Thoracic aorta (tissue), 2 donors: ENCODE measurements at places on chromosomes 7 and 10. TPM values are rescaled to one million over a fixed set of nuclear protein-coding genes. Genes with fewer than 3 reads are reported as not detected.

WNT8B gene
- not detected for total RNA-seq

- H3K4me3 ChIP-seq = no peak overlapping the region
- no peaks in the 10 kb centered on the region for H3K27me3 ChIP-seq
- H3K27ac ChIP-seq = no peak overlapping the region
- H3K36me3 ChIP-seq = peaks cover 4% of the 10 kb centered on the region
These were observed 5.2 kb downstream of the PSMG3 start for GRCh38 chr7:1564603-1565022.

PDIA4 gene
- 81.8 TPM for total RNA-seq

DNA sequence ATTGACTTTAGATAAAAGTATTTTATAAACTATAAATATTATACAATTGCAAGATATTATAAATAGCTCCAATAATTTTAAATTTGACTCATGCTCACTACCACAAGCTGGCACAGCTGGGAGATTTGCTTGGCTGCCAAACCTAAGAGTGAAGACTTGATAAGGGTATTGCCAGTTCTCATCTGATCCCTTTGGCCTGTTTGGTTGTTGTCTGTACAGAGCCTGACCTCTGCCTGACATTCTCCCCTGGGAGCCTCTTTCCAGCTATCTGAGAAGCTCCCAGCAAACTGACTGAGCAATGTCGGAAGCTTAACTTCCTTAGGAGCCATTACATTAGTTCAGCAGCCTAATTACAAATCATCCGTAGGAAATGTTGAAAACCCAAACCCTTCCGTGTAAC, 10.2 kb upstream of the LMOD2 start:
- H3K27ac ChIP-seq = no peak overlapping the region
- no peaks in the 10 kb centered on the region for H3K27me3 ChIP-seq
- no peak for DNase-seq
- no peaks in the 10 kb centered on the region for H3K36me3 ChIP-seq

DNA sequence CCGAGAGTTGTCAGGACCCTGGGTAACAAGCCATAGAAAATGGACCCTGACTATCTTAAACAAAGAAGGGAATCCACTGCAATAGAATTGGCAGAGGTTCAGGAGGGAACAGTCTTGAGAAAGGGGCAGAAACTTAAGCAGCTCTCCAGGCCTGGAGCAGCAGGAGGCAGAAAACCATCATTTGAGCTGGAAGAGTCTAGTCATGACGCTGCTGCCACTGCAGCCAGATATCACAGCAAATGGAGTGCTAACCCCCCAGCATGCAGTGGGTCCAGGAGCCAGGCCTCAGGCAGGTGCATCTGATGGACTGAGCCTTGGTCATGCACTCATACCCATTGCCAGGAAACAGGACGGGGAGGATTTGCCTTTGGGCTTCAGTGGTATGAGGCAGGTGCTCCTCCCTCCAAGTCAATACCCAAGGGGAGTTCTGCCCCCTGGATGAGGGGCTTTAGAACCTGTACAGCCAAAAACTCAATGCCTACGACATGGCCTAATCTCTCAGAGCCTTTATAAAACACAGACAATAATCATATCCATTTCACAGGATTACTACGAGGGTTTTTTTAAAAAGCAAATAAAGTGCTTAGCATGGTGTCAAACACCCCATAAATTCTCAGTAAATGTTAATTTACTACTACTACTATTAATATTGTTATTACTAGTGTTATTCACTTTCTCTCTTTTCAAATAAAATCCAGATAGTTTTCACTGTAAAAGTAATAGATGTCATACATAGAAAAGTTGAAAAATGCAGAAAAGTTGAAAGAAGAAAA, 30.7 kb downstream of the DUSP5 start:
- H3K27me3 ChIP-seq = no peaks in the 10 kb centered on the region
- peaks cover 4% of the 10 kb centered on the region for H3K4me1 ChIP-seq
- H3K27ac ChIP-seq = no peak overlapping the region
- no peaks in the 10 kb centered on the region for H3K36me3 ChIP-seq
- H3K4me3 ChIP-seq = no peak overlapping the region
- no peak for DNase-seq

- no peaks in the 10 kb centered on the region for H3K27me3 ChIP-seq
- H3K4me1 ChIP-seq = no peaks in the 10 kb centered on the region
- H3K27ac ChIP-seq = no peak overlapping the region
- no peak for DNase-seq
These were observed 40.2 kb downstream of the ZNF365 start for GRCh38 chr10:62414359-62414758.

- no peaks in the 10 kb centered on the region for H3K27me3 ChIP-seq
- no peaks in the 10 kb centered on the region for H3K36me3 ChIP-seq
- no peak for DNase-seq
These were observed 34.4 kb downstream of the POLR1F start for GRCh38 chr7:19674266-19674960.

DNA sequence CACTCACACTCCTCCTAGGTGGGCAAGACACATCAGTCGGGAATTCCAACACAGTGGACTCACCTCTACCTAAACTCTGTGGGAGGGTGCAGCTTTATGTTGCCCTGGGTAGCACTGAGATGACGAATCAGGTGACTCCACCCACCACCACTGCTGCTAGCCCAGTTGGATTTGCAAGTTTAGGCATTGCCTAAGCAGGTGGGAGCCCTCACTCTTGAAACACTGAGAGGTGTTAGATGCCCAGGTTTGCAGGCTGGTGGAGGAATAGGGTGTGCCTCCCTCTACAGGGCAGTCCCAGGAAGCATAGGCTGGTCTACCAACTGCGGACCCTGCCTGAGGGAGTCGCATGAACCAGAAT, 708.9 kb downstream of the POM121L12 start:
- no peak overlapping the region for H3K27ac ChIP-seq
- no peaks in the 10 kb centered on the region for H3K27me3 ChIP-seq
- H3K36me3 ChIP-seq = no peaks in the 10 kb centered on the region
- no peaks in the 10 kb centered on the region for H3K4me1 ChIP-seq
- DNase-seq = no peak

EPHB4 gene
- total RNA-seq = 29.4 TPM

ZPBP gene
- not detected for total RNA-seq
